ENCODE measurements at places on chromosomes 11 and 22. TPM values are rescaled to one million over a fixed set of nuclear protein-coding genes. Genes with fewer than 3 reads are reported as not detected.

Gene PACSIN3
- total RNA-seq, result 63.2 TPM

Gene MPZL3
- 81.4 TPM for total RNA-seq

Gene C11orf21
- total RNA-seq, result not detected

Gene SLC17A6
- total RNA-seq, result not detected

Gene OR5A1
- not detected for total RNA-seq
